ENCODE measurements at places on chromosomes 4 and X.

DNA sequence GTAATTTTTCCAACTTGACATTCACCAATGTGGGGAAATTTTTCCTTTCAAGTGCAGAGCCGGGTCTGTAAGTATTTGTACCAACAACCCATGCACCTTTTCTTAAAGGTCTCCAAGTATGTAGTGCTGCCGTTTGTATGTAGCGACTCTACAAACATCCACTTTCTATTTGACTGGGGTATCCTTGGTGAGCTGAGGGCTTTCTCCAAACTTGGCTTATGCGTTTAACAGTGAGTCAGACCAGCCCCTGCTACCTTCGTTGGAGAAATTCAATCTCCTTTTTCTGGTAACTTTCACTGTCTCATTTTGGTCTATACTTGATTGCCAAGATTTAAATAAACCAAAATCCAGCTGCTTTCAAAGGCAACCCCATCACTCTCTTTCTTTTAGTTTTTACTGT, 34.9 kb downstream of the MGST2 start:
- DNase-seq, result no peak

- no peak for DNase-seq
Measured at GRCh38 chr4:3437582-3437936, 4.2 kb upstream of the HGFAC start.

DNA sequence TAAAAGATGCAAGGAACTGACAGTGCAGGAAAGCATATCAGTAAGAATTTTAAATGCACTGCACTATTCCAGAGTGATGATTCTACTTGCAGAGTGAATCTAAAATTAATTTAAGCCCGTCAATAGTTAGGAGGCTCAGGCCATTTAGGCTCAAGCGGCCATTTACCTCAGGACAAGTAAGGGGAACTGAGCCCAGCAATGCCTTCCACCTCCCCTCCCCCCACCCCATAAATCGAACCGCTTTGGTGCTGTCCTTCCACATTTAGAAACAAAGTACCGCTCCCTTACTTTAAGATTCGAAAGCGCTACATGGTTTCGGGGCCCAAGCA, 665 bp downstream of the RBM41 start:
- DNase-seq, result no peak

DNA sequence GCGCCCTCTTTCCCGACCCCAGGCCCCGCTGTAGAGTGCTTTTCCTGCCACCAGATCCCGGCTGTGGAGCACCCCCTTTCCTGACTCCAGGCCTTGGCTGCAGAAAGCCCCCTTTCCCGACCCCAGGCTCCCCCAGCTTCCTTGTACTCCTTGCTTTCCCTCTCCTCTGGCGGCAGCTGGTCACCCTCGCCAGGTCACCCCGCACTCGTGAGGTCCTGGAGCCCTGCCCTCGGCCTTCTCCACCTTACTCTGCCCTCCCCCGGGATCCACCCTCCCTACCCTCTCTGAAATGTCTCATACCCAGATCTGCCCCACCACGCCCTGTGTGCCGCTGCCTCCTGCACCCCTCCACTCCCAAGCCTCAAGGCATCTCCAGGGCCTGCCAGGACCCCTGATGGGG, 25.0 kb upstream of the C4orf50 start:
- DNase-seq, result no peak

- no peak for DNase-seq
Measured at GRCh38 chr4:14700083-14700482, 302.2 kb upstream of the CPEB2 start.

Measured in astrocyte of the cerebellum (primary cell).